MG63 (cell line): ENCODE measurements at places on chromosomes 4 and X. TPM values are rescaled to one million over a fixed set of nuclear protein-coding genes. Genes with fewer than 3 reads are reported as not detected.

CLDN34 gene
- total RNA-seq: not detected in 2 replicates

DACH2 gene
- not detected in 2 replicates for total RNA-seq

HPGDS gene
- not detected in 2 replicates for total RNA-seq

TMSB15A gene
- total RNA-seq: not detected in 2 replicates

DNA sequence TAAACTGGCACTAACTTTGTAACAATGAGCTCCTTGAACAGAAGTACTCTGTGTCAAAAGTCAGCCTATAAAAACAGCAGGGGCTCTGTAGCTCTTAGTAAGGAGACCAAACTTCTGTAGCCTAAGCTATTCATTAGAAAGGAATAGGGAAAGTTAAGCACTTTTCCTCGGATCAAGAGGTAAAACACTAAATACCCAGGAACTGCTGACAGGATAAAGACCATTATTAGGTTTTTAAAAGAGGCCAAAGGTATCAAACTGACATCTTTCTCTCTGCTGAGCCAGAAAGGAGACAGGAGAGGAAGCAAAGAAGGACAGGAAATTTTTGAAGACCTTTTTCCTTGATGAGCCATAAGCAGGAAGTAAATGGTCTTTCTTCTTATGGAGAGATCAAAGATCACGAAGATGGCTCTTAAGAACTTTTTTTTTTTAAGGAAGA lies 31.9 kb downstream of the ANAPC10 start:
- DNase-seq: no peak

SSX4B gene
- total RNA-seq: not detected in 2 replicates

DNA sequence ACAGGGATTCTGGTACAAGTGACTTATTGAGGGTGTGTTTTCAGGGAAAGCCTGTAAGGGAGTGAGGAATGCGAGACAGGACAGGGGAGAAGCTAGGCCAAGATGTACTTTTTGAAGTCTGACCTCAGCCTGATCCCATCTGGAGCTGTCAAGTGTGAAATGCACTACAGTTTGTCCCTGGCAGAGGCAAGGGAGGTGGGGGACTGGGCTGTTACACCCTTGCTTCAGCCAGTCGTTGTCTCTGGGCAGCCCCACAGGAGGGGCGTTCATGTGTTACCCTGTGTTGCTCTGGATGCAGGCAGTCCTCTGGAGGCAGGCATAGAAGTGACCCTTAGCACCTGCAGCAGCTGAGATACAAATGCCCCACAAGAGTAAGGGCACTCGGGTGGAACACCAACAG lies 25.8 kb downstream of the PPEF1 start:
- DNase-seq: no peak

UTP14A gene
- total RNA-seq: 15.0 and 15.3 TPM in 2 replicates

- DNase-seq: no peak
These were observed 67.4 kb downstream of the EDNRA start for GRCh38 chr4:147548256-147548655.

- peak; percentile 21 for DNase-seq
These were observed 978.3 kb upstream of the GRID2 start for GRCh38 chr4:91325495-91325894.

GRCh38 chr4:52939325-52939724 lies 77.2 kb downstream of the RASL11B start:
- no peak for DNase-seq

DDIT4L gene
- 0.07 and 0.44 TPM in 2 replicates for total RNA-seq

SSX3 gene
- total RNA-seq: not detected in 2 replicates

- no peak for DNase-seq
These were observed 44.1 kb upstream of the NEUROG2 start for GRCh38 chr4:112560084-112560483.

DNA sequence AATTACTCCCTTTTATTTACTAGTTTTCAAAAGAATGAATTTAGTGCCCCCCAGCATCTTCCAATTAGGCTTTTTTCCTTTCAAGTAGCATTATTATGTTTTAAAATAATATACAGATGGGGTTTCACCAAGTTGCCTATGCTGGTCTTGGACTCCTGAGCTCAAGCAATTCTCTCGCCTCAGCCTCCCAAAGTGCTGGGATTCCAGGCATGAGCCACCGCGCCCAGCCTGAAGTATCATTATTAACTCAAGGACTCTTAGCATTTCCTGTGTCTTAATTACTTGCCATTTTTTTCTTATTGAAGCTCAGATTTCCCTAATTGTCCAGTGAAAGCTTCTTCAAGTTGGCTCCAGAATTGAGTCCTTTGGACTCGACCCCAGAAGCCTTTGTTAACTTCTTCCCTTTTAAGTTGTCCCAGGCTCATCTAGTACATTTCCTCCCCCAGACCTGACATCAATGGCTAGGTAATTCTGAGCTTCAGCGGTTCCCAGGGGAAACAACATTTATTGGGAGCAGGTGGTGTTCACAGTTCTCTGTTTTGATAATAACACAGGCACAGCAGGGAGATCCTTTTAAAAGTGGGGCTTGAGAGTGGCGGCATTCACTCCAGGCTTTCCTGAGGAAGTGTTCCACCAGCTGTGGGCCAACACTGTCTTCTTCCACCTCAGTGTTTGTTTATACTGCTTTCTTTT lies 10.0 kb downstream of the SAT1 start:
- DNase-seq: no peak

DNA sequence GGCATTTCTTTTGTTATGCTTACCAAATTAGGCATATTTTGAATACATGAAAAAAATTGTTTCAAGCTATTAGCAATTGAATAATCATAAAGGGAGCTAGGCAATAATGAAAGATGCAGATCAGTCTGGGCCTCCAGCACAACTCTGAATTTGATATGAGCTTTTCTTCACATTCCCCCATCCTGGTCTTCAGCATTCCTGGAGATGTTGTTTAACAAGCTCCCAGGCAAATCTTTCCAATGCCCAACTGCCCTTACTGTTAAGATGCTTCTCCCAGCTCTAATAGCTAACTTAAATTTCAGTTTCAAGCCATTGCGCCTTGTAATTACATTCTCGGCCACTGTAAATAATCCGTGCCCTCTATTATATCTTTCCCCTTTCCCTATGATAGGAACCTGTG lies 19.2 kb downstream of the GPC3 start:
- DNase-seq: no peak

GRCh38 chr4:40378619-40379018 lies 43.5 kb downstream of the CHRNA9 start:
- DNase-seq: no peak

CLNK gene
- total RNA-seq: not detected in 2 replicates

- peak; percentile 30 for DNase-seq
These were observed 65.7 kb upstream of the SLITRK2 start for GRCh38 chrX:145751943-145752342.

DNA sequence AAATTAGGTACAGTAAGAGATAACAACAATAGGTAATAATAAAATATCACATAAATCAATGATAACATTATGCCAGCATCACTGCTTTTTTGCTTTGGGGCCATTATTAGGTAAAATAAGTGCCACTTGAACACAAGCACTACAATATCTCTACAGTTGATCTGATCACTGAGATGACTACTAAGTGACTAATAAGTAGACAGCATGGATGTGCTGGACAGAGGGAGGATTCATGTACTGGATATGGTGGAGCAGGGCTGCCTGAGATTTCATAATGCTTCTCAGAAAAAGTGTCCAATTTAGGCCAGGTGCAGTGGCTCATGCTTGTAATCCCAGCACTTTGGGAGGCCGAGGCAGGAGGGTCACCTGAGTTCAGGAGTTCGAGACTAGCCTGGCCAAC lies 137.8 kb upstream of the IL1RAPL2 start:
- no peak for DNase-seq

- DNase-seq: no peak
These were observed 21.1 kb downstream of the NOP14 start for GRCh38 chr4:2942037-2942531.

- peak; percentile 10 for DNase-seq
These were observed 538.7 kb upstream of the NR3C2 start for GRCh38 chr4:148980782-148981480.

CSN1S1 gene
- not detected in 2 replicates for total RNA-seq

- no peak for DNase-seq
These were observed 30.9 kb downstream of the RAB33B start for GRCh38 chr4:139484783-139485311.

DNA sequence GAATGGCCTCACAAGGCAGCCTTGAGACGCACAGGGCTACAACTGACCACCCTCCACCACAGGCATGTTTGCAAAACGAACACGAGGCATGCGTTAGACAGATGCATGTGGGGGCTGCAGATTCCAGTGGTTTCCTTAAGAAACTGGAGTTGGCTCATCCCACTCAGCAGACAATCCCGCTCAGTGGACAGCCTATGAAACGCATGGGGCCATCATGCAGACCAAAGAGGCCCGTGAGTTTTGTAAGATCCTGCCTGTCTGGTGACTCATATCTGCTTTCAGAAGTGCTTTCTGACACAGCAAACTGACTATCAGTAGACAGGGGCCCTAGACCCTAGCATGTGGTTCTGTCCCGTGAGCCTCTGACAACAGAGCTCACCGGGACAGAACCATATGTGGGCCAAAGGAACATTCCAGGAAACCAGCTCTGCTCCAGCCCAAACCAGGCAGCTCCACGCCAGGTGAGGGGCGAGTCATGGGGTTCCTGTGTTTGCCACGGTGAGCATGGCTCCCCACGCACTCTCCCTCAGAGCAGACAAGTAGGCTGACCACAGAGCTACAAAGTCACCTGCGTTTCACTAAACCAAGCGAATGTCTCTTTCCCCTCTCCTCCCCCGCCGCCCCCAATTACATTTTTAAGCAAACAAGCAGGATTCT lies 74.4 kb downstream of the MTMR1 start:
- DNase-seq: no peak

TEX13D gene
- not detected in 2 replicates for total RNA-seq

MND1 gene
- total RNA-seq: 12.3 and 19.4 TPM in 2 replicates

DNA sequence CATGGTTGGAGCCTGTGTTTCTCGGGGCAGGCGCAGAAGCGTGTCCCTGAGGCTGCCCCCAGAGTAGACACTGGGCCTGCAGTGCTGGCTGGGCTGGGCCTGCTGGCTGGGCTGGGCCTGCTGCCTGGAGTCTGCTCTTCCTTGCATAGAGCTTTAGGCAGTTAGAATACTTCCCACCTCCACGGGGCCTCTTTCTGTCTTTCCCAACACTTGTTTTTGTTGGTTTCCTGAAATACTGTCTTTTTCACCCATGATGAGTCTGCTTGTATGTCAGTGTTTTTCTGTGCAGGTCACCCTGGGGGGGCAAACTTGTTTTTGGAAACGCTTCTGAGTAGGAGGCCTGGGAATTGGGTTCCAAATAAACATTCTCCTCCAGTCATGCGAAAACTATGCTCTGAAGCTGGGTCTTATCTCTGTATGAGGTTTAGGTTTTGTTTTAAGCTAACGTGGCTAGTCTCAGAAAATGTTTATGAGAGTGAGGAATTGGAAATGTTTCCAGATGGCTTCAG lies 32.2 kb downstream of the TRMT44 start:
- peak; percentile 84 for DNase-seq

CYP2U1 gene
- total RNA-seq: 2.0 and 4.9 TPM in 2 replicates
